ENCODE measurements at places on chromosomes 1 and 21.

DNA sequence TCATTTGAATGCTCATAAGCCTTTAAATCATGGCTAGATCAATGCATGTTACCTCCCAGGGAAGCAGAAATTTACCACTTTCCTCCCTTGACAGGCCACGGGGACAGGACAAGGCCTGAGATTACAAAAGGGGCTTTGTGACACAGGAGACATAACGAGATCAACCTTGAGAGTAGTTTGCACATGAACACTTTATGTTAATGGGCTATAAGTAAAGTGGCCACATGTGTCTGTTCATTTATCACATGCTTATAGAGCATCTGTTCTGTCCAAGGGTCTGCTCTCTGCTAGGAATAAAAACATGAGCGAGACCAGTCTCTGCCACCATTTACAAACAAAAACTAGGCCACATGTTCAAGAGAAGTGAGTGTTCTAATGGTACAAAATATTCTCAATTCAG is 144.1 kb upstream of the C8B start:
- no peak for DNase-seq

DNA sequence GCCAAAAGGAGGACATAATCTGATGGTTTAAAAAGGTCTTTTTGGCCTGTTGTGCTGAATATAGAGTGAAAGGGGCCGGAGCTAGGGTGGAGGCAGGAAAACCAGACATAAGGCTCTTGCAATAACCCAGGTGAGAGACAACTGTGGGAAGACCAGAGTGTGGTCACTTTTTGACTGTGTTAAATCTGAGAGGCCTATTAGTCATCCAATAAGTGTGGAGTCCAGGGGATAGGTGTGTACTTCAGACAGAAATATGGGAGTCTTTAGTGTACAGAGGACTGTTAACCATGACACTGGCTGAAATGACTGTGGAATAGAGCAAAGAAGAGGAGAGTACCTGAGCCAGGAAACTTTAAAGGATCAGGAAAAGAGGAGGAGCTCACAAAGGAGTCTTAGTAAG is 89.3 kb downstream of the VAV3 start:
- no peak for DNase-seq

GRCh38 chr1:22112554-22112953 is 30.3 kb downstream of the WNT4 start:
- no peak for DNase-seq

DNA sequence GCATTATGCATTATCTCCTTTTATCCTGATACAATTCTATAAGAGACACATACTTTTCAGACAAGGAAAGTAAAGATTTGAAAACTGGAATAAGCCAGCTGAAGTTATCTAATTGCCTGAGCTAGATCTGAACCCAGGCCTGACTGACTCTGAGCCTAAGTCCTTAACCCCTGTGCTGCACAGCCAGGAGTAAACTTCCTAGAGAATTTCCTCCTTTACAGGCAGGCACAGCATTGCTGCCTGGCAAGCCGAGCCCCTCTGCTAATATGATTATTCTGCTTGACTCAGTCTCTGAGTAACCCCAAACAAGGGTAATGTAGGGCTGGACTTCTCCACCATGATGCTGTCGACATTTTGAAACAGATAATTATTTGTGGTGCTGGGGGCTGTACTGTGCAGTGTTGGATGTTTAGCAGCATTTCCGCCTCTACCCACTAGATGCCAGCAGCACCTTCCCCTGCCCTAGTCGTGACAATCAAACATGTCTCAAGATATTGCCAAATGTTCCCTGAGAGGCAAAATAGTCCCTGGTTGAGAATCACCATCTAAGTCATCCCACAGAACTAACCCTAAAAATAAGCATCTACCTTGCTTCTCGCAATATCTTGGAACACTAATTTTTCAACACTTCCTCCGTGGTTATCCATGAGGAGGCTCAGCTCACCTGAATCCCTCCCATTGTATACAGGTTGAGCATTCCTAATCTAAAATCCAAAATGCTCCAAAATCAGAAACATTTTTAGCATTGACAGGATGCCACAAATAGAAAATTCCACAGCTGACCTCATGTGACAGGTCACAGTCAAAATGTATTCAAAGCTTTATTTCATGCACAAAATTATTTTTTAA is 18.5 kb downstream of the CAMK1G start:
- no peak for DNase-seq

DNA sequence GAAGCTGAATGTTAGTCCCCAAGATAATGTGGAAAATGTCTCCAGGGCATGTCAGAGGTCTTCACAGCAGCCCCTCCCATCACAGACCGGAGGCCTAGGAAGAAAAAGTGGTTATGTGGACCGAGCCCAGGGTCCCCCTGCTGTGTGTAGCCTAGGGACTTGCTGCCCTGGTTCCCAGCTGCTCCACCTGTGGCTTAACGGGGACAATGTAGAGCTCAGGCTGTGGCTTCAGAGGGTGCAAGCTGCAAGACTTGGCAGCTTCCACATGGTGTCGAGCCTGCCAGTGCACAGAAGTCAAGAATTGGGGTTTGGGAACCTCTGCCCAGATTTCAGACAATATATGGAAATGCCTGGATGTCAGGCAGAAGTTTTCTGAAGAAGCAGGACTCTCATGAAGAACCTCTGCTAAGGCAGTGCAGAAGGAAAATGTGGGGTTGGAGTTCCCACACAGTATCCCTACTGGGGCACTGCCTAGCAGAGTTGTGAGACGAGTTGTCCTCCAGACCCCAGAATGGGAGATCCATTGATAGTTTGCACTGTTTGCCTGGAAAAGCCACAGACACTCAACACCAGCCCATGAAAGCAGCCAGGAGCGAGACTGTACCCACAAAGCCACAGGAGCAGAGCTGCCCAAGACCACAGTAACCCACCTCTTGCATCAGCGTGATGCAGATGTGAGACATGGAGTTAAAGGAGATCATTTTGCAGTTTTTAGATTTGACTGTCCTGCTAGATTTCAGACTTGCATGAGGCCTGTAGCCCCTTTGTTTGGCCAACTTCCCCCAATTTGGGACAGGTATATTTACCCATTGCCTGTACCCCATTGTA is 204.9 kb downstream of the MRPL39 start:
- no peak for DNase-seq

- DNase-seq, result no peak
Measured at GRCh38 chr1:177368255-177368654, 197.5 kb downstream of the BRINP2 start.

DNA sequence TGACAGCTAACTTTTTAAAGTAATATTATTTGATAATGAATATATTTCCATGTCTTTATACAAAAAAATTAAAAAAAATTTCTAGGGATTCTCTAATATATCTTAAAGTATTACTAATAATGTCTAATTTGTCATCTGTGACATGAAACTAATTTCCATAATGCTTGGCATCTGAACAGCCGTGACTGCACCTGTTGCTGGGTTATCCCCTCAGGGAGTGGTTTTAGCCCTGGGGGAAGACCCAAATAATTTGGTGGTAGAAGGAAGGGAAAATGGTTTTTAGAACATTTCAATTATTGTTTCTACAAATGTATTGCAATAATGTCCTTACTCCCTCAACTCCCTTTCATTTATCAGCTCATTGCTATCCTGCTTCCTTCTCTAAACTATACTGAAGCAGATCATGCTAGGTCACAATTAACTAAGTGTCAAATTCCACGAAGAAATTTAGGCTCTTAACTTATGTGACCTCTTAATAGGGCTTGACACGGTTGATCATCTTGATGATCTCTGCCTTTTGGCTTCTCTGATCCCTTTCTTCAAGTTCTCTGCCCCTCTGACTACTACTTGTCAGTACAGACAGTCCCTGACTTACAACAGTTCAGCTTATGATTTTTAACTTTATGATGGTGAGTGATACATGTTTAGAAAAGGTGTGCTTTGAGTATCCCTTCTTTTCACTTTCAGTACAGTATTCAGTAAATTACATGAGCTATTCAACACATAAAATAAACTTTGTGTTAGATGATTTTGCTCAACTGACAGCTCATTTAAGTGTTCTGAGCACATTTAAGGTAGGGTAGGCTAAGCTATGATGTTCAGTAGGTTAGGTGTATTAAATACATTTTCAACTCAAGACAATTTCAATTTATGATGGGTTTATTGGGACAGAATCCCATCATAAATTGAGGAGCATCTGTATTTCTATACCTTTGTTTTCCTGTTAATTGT is 26.4 kb upstream of the DPH5 start:
- no peak for DNase-seq

DNA sequence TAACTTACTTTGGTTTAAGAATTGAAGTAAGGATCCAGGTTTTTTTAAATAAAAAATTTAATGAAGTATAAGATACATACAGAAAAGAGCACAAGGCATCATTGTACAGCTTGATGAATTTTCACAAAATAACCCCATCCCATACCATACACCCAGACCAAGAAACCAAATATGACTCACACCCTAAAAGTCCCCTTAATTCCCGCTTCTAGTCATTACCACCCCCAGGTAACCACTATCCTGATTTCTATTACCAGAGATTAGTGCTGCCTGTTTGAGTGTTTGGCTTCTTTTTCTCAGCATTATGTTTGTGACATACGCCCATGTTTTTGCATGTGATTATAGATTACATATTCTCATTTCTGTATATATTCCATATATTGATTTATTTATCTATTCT is 98.5 kb upstream of the HIVEP3 start:
- DNase-seq, result no peak

DNA sequence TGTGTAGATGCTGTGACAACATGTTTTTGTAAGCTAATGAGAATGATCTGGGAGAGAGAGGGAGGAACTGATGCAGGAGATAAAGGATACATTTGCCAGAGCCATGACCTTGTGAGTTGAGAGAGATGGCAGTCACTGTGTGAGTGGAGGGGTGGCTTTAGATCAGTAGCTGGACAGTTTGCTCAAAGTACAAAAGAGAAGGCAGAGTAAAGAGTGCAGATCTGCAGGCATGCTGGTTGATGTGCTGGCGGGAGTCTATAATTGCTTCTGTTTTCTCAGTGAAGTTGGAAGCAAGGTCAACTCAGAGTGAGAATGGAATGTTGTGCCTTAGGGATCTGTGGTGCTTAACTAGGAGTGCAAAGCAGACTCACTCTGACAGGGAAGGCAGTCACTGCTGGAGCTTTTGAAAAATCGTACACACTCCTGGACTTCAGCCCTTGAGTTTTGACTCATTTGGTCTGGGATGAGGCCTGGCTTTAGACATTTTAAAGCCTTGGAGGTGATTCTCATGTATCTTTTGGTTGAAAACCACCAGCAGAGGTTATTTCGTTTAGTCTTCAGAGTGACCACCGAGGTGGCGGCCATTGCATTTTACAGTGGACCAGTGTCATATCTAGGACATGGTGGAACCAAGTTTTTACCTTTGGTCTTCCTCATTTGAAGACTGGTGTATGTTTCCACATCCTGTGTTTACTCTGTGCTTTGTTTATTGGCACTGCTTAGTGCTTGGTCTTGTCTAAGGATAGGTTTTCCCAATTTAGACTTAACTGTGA is 49.6 kb downstream of the MTR start:
- no peak for DNase-seq

GRCh38 chr1:93715529-93716126 is 34.0 kb upstream of the BCAR3 start:
- DNase-seq, result no peak

DNA sequence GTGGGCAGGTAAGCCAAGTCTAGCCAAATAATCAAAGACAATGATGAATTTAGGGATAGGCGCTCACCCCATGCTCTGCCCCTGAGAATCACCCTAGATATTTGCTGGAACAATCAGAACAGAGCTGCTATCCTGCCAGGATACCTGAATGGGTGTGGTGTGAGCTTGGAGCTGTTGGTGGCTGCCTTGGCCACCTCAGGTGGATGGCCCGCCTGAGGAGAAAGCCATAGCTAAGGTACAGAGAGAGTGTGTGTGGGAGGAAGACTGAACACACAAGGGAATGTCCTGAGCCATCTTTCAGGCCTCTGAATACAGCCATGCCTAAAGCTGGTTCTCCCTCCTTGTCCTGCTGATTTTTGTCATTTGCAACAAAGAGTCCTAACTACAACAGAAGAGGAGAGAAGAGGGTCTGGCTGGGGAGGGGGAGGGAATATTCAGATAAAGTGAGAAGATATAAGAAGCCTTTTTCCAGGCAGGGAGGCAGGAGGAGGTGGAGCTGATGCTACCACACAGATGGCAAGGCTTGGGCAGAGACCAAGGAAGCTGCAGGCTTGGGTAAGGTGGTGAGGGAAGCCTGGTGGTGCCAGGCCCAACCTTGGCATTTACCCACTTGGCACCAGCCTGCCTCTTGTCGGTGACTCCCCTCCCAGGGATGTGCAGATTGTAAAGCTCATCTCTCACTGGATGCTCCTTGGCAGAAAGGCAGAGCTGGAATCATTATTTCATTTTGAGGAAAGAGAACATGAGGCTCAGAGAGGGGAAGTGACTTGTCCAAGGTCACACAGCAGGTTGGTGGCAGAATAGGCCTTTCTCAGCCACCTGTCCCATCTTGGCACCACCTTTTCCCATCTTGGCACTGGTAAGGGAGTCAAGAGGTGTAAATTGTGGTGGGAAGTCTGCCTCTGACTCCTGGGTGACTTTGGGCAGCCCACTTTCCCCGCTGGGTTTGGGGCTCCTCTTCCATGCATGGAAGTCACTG is 49.7 kb downstream of the NKAIN1 start:
- DNase-seq, result no peak

DNA sequence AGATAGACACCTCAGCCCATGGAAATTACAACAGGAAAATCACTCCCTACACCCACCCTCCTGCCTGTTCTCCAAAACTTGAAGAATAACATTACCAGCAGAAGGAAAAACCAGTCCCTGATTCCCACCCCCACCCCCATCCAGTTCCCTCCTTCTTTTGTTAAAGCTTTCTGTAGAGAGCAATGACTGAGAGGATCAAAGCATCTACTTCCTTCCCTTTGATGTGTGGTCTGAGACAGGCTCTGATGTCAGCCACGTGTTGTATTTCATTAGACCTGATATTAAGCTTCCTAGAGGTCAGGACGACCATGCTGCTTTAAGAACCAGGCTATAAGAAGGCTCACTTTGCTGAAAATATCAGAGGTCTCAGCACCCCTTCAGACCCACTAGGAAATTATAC is 73.9 kb upstream of the HAO2 start:
- no peak for DNase-seq

- DNase-seq, result no peak
Measured at GRCh38 chr1:99004861-99005442, at the start of gene PLPPR5. Gene PLPPR5 (minus strand): TSS chr1:99004861. CDS start chr1:99004671, 190 bp downstream.
